Epithelial cell of proximal tubule (primary cell): ENCODE measurements at places on chromosomes 13 and 19.

- DNase-seq, result no peak
Observed at GRCh38 chr13:32887617-32888016, 128.6 kb upstream of the KL start.

GRCh38 chr13:66036636-66037035, 1193.5 kb downstream of the PCDH9 start:
- DNase-seq, result no peak

- DNase-seq, result no peak
Observed at GRCh38 chr13:29817604-29818378, 32.6 kb downstream of the UBL3 start.

GRCh38 chr19:49738268-49738667, 24.8 kb downstream of the TSKS start:
- no peak for DNase-seq

DNA sequence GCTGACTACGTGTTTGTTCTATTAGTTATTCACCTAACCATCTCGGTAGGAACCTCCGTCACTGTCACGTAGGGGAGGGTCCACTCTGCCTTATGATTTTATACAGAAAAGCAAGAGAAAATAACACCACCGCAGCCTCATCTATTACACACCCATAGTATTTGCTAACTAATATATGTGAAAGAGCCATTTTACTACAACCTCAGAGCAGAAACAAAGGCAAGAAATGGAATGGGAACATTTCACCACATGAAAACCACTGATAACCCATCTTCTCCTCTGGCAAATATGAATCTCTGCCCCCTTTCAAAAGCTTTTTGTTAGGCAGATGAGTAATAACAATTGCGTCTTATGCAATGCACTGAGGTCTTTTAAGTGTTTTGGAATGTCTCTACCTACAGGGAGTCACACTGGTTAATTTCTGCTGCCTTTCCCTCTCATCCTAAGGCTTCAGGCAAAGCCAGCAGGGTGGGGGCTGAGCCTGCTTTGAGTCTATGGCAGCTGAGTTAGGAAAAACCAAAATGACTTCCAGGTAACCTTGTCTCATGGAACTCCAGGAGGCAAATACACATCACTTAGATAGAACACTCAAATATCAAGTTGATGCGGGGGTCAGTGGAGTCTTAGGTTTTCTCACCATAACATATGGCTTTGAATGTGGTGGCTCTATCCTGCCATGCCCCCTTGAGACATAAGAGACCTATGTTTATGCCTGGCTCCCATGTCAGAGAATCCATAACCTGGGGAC, 15.0 kb downstream of the TSHZ3 start:
- no peak for DNase-seq

- DNase-seq, result no peak
Observed at GRCh38 chr19:42424712-42425131, 2.5 kb downstream of the LIPE start.

GRCh38 chr19:54659300-54659699, 3.5 kb upstream of the LILRB4 start:
- no peak for DNase-seq

DNA sequence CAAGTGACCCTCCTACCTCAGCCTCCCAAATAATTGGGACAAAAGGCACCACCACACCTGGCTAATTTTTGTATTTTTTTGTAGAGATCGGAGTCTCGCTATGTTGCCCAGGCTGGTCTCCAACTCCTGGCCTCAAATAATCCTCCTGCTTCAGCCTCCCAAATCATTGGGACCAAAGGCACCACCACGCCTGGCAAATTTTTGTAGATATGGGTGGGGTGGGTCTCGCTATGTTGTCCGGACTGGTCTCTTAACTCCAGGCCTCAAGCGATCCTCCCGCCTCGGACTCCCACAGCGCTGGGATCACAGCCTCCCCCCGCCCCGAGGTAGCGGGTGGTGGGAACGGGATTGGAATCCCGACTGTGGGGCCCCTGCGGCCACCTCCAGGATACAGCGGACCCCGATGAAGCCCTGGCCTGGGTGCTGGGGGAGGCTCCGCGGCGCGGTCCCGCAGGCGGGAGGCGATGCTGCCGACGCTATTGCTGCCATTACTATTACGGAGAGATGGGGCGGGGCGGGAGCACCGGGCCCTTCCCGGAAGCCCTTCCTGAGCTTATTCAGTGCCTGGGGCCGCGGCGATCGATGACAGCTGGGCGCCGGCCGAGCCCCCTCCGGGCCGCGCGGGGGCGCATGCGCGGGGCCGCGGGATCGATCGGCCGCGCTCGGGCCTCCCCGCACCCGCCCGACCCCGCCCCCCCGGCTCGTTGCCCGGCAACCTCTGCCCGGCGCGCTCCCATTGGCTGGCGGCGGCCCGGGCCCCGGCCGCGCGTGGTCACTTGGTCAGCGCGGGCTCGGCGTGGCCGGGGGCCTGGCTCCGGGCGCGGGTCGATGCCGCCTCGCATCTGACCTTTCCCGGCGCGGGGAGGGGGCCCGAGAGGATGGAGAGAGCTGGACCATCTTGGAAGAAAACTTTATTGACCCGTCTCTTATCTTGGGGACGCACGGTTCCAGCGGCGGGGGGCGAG, 27.9 kb upstream of the ONECUT3 start:
- no peak for DNase-seq

DNA sequence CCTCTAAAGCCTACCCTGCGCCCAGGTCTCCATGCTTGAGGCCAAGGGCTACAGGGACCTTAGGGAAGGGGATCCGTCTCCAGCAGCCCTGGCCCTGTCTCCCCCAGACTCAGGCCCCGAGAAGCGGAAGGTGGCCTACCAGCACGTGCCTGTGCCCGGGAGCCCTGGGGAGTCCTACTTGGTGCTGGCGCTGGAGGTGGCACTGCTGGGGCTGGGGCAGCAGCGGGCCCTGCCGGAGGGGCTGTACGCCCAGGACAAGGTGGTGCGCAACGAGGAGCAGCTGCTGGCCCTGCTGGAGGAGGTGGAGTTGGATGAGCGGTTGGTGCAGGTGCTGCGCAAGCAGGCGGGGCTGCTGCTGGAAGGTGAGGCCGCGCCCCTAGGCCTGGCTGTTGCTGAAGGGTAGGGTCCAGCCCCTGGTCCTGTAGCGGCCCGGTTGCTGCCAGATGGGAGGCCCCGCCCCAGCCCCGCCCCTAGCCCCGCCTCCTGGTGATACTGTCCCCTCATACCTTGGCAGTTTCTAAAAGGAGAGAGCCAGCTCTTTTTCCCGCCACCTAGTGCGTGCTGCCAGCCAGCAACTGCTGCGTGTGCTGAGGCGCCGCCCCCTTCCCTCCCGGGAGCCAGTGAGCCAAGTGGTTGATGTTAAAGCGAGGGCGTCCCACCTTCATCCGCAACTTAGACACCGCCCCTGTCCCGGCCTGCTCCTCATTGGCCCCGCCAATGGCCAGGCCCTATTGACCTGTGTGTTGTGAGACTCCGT, 22.6 kb downstream of the ZSWIM4 start:
- no peak for DNase-seq

- no peak for DNase-seq
Observed at GRCh38 chr13:114118086-114118485, 14.3 kb downstream of the RASA3 start.

GRCh38 chr13:43401361-43401760, 378.0 kb downstream of the DNAJC15 start:
- no peak for DNase-seq

- no peak for DNase-seq
Observed at GRCh38 chr19:11019262-11019661, 58.4 kb downstream of the SMARCA4 start.

DNA sequence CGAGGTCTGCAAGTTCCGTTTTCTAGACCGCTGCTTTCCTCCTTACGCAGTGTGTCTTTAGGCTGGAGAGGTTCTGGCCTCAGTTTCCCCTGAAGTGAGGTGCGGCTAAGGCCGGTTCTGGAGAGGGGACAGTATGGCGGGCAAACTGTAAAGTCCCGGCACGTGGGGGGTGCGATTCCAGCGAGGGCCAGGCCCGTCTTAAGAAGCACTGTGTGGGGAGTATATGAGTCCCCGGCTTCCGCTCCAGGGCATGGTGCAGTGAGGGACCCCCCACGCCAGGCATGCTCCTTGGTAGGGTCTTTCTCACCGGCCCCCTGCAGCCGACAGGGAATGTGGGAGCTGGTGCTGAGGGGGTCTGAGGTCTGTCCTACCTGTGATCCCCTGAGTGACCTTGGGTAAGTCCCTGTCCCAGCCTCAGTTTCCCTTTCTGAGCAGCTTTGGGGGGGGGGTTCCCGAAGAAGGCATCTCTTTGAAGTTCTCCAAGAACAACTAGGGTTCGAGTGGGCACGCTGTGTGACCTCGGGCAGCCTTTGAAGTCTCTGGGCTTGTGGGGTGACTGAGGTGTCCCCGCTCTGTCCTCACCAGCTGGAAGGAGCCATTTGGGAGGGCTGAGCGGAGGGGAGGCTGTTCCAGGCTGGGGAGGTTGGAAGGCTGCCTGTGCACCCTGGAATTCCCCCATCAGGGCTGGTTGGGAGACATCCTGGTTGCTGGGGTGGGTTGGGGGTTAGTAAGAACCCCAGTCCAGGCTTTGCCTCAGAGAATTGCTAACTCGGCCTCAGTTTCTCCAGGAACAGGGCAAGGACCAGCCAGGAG, 1.5 kb downstream of the NFIC start:
- DNase-seq, result no peak
